ENCODE measurements at places on chromosomes 5 and 9.

DNA sequence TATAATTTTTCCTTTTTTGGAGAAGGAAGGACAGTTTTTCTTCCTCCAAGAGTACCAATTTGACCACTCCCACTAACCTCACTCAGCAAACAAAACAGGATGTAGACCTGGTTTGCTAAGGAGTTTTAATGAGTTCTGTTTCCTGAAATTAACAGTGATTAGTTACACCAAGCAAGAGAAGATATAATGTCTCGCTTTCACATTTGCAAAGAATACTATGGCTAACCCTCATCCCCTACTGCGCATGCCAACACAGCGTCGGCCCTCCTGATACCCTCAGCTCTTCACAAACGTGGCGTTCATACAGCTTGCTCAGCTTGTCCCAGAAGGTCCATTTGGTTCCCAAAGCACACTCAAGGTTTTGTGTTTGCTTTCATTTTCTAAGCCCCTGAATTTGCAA is 41.9 kb upstream of the IPPK start:
- DNase-seq = no peak

GRCh38 chr9:134316449-134317160 is 9.7 kb upstream of the RXRA start:
- no peak for DNase-seq

DNA sequence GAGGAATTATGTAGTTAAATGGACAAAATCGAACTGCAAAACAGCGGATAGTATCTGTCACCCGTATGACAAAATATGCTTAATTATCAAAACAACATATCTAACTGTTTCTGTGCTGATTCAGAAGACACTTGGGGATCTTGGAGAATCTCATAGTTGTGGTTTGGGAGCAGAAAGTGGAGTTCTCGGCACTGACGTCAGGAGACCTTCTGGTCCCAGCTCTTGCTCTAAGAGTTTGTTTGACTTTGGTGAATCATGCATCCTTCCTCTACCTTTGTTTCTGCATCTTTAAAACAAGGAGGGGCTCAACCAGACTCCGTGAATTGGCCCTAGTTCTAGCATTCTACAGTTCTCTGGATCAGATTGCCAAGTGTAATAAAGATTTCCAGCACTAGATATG is 37.0 kb upstream of the TAF1L start:
- no peak for DNase-seq

DNA sequence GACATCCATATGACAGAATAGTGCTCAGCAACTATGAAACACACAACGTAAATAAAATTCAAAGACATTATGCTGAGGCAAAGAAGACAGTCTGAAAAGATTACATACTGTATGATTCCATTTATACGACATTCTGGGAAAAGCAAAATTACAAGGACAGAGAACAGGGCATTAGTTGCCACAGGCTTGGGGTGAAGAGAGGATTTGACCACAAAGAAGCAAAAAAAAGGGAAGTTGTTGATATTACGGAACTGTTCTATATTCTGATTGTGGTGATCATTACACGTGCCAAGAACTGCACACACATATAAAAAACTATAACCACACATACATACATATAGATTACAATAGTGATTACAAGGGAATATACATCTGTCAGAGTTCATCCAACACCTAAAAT is 24.1 kb downstream of the CDK5RAP2 start:
- DNase-seq = no peak

GRCh38 chr5:15026944-15027343 is 155.4 kb upstream of the ANKH start:
- no peak for DNase-seq

DNA sequence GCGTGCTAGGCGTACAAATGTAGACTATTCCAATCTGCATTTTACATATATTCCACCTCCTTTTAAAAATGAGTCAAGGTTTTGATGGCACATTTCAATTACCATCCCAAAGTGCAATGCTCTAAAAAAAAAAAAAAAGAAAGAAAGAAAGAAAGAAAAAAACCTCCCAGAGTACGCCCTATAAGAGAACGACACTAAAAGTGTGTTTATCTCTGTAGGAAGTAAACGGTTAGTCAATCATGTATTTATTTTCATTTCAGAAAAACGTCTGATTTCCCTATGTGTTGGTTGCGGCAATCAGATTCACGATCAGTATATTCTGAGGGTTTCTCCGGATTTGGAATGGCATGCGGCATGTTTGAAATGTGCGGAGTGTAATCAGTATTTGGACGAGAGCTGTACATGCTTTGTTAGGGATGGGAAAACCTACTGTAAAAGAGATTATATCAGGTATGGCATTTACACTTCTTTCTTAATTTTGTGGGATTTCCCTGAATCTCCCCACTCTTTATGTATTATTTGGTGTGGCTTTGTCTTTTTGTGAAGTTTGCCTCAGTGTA is 1.1 kb downstream of the ISL1 start:
- no peak for DNase-seq

DNA sequence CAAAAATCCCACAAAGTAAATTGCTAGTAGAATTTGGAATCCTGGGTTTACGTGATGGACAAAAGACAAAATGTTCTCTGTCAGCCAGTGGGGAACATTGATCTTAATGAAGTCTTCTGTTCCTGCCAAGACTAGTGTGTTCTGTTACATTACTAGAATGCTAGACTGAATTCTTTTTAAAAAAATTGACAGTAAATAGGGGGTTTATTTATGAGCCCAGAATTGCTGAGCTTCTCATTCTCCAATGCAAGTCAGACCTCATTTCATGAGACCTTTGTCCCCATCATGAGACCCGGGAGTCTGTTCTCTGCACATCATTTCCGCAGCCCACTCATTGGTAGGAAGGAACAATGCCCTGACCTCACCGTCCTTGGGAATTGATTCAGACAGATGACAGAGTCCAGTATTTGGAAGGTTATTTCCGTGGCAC is 173.8 kb upstream of the OTULINL start:
- DNase-seq = no peak

DNA sequence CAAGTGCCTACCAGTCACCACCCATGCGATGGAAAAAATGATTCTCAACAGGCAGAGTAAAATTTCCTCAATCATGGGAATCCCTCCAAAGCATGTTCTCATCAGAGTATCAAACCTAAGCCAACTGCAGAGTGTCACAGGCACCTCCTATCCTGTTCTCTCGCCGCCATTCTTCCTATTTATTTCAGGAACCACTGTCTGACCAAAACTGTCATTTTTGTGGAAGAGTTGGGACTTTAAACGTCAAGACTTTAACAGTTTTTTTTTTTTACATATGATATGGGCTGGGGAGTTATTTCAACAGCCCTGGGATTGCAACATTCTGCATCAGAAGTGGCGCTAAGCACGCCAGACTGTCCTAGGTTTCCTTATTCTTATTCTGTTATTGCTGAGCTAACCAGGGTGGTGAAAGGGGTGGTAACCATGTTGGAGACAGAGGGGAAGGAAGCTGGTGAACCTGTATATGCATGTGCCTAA is 29.5 kb downstream of the PFDN1 start:
- DNase-seq = no peak

DNA sequence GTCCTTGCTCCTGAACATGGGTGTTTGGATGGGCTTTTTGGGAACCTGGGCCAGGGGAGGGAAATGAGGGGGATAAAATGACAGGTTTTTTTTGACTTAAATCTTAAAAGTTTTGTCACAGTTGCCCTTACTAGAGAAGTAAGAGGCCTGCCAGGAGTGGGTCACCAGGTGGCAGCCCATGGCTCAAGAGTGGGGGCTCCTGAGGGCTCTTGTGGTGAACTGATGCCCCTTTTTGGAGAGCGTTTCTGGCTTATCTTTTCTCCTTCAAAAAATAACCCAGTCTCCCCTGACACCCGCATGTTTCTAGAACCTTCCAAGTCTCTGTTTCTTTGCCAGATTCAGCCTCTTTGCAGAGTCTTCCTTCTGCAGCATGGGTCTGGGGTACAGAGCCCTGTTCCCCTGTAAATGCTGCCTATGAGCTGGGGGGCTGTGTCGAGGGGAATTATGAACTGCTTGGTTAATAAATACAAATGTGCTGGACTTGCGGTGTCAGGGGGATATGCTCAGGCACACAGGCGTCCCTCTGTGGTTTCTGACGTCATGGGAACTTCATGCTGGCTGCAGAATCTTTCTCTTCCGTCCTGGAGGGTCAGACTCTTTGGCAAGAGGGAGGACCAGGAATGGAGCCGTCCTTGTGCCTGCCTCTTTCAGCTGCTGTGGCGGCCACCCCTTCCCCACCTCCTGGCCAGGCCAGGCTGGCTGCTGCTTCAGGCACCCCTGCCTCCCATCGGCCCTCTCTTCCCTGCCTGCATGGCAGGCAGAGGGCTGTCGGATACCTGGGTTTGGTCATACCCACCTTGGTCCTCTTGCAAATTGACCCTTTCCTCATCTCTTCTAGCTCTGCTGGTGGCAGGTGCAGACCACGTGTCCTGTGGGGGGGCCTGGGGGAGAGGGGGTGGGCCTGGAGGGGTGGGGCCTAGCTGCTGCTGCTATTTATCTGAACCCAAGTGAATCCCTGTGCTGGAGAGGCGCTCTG is 30.1 kb downstream of the PTPA start:
- no peak for DNase-seq

GRCh38 chr5:12951846-12952245 is 992.6 kb downstream of the DNAH5 start:
- DNase-seq = no peak

- DNase-seq = no peak
Observed at GRCh38 chr9:36142510-36143244, 6.1 kb downstream of the GLIPR2 start.

DNA sequence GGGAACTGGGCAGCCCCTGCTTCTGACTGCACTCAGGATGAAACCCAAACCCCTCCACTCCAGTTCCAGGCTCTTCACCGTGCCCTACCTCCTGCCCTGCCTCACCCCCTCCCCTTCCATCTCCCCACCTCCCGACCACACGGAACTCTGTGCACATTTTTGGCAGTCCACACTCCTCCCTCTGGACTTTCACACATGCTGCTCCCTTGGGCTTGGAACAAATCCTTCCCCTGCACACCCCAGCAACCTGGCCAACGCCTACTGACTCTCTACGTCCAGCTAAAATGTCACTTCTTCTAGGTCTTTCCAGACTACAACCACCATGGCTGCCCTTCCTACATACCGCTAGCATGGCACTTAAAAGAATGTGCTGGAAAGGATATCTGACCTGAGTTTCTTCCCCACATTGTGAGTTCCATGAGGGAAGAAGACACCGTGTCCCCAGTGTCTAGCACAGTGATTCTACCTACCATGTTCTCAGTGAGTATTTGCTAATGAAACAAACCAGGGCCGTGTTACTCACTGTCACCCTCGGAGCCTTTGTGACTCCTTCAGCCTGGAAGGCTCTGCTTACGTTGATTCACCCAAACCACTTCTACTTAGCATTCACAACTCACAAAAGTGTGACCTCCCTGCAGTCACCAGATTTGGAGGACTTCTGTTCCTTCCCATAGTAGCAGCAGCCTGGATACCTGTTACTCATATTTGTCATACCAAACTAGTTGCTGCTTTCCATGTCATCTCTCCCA is 18.7 kb downstream of the RETREG1 start:
- DNase-seq = no peak

GRCh38 chr5:87121304-87122150 is 146.2 kb upstream of the RASA1 start:
- DNase-seq = no peak

DNA sequence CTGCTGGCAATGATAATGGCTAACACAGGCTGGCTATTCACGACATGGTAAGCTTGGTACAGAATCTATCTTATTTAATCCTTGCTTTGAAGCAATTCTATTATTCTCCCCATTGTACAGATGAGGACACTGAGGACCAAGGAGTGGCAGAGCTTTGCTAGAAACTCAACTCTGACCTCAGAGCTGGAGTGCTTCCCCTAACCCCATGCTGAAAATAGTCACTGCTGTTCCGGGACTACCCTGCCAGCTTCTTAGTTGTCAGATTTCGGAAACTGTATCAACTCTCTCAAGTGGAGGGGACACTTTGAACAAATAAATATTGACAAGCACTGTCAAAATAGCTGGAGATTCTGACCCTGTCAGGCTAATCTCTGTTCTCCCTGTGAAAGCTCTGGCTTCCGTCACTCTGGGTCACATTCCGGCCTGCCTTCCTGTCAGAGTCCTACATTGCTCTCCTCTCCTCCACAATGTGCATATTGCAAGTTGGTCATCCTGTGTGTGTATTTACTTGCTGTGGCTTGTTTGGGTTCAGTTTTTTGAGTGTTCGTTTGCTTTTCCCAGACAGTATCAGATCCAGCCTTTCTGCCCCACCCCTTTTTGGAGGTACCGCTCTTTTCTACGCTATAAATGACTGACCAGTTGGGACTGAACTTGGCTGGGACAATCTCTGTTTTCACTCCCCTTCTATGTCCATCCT is 134.3 kb upstream of the MAP1B start:
- DNase-seq = no peak

GRCh38 chr5:78615697-78616096 is 32.9 kb downstream of the LHFPL2 start:
- no peak for DNase-seq

DNA sequence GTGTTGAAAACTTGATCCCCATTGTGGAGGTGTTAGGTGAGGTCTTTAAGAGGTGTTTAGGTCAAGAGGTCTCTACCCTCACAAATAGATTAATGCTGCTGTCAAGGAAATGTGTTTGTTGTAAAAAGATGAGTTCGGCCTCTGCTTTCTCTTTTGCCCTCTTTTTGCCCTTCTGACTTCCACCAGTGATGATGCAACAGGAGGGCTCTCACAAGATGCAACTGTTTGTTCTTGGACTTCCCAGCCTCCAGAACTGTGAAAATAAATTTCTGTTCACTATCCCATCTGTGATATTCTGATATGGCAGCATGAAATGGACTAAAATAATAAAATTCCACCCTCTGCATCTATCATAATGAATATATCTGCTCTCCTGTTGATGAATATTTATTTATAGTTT is 650.0 kb upstream of the ZNF608 start:
- no peak for DNase-seq
